ENCODE measurements at places on chromosomes 7 and 10.

- no peak for DNase-seq
Measured at GRCh38 chr7:142910481-142910880, 23.1 kb downstream of the TRPV5 start.

GRCh38 chr7:142880876-142881505, 4.6 kb downstream of the TRPV6 start:
- DNase-seq: peak; percentile 66

GRCh38 chr7:29040579-29040925, 82.4 kb upstream of the TRIL start:
- no peak for DNase-seq

DNA sequence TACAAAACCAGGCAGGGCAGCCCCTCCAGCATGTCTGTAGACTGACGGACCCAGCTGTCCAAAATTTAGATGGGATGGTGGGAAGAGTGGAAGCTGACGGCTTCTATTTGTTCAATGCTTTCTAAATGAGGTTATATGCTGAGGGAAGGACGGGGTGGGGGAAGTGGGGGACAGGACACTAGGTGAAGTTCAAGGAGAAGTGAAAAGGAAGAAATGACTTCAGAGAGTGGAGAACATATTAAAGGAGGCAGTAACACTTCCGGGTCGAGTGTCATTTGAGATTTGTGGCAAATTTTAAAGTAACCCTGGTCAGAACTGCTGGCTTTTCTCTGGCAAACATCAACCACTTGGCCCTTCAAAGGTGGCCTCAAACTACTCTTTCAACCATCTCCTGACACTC, 9.4 kb downstream of the PIP4K2A start:
- no peak for DNase-seq

DNA sequence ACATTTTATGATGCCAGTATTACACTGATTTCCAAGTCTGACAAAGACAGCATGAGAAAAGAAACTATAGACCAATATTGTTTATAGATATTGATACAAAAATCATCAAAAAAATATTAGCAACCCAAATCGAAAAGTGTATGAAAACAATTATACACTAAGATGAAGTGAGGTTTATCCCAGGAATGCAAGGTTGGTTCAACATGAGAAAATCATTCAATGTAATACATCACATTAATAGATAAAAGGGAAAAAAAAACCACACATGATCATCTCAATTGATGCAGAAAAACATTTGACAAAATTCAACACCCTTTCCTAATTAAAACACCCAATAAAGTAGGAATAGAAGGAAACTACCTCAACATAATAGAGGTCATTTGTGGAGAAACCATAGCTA, 153.9 kb downstream of the DNAJC1 start:
- DNase-seq: no peak

DNA sequence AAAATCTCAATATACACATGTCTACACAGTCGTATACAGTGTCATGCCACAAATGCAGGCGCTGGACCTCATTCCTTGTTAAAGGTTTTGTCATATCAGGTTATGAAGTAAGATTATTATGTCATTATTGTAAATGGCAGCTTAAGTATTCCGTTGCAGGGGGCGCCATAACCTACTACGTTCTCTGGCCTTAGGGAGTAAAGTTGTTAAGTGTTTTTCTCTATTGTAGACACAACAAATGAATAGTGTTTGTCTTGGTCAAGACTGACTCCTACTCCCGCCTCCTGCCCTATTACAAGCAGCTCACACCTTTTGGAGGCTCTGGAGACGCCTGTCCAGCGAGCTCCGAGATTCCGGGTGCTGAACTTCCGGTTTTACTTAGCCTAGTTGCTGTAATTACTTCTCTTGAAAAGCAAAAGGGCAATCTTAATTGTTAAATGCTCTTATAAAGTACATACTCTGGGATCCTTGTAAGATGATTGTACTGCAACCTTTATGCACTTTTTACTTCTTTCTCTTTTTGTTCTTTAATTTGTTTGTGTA, 994 bp downstream of the GATAD1 start:
- peak; percentile 75 for DNase-seq

DNA sequence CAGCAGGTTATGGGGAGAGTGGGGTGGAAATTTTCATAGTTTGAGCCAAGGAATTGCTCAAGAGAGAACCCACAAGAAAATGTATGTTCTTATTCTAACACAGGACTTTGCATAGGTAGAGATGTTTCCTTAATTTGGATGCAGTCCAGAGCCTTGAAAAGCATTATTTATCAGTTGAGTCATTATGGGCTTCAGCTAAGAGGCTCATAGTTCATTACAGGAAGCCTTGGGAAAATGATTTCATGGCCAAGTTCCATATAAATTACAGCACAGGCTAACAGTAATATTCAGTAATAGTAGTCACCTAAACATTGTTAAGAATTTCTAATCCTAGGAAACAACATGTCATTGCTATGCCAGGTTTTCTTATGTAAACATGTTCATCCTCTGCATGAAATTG, 131.1 kb upstream of the PTPRZ1 start:
- DNase-seq: no peak

DNA sequence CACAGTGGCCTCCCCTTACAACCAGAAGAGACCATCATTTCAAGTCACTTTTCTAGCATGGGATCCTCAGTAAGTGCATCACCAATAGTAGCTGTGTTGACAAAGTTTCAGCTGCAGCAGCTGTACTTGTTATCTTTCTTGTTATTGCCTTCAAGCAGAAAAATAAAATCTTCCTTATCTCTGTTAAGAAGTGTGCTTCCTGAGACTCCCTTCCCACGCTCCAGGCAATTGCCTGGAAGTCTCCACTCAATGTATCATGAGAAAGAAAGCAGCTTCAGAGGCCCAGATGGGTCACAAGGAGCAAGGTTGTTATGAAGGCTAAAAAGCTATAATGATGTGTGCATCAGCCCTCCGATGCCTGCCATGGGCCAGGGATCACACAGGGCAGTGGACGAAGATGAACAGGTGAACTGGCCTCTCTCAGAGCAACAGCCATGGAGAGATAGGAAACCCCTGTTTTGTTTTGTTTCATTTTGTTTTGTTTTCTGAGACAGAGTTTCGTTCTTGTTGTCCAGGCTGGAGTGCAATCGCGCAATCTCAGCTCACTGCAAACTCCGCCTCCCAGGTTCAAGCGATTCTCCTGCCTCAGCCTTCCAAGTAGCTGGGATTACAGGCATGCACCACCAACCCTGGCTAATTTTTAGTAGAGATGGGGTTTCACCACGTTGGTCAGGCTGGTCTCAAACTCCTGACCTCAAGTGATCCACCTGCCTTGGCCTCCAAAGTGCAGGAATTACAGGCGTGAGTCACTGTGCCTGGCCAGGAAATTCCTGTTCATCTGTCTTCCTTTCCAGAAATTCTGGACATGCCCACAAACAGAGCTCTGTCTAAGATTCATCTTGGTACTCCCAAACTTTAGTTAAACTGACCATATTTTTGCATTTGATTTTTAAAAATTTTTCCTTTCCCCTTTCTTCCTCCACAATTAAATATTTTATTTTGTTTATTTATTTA, 340.5 kb downstream of the TNS3 start:
- no peak for DNase-seq

GRCh38 chr10:50515420-50515819, 108.3 kb downstream of the SGMS1 start:
- no peak for DNase-seq

GRCh38 chr7:87445897-87446296, 29.6 kb downstream of the ABCB4 start:
- no peak for DNase-seq

DNA sequence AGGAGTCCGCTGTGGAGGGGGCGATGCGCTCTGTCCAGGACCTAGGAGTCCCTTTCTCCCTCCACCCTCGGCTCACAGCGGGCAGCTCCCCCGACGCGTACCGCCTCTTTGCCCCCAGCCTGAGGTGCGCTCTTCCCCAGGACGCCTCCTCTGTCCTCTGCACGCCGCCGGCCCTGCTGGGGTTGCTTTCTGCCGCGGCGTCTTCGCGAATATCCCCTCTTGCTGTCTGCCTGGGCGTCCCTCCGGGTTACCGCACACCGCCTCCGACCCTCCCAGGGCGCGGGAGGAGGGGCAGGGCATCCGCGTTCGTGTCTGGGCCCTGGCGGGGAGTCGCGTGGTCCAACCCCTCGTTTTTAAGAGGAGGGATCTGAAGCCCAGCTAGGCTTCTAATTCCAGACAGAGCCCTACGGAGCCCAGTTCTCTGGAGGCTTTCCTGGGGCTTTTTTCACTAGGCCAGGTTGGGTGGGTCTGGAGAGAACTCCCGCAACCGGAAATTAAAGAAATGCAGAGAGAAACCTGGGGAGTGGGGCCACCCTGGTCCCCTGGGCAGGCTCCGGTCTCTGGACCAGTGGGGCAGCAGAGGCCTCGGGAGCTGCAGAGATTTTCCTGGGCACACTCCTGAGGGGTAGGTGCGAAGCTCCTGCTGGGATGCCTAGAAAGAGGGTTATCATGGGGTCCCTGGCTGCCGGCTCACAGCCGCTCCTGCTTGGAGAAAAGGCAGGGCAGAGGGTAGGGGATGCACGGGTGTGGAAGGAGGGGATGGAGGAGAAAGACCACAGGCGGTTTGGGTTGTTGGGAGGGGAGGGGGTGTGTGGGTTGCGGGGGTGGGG, 166.9 kb downstream of the UBE2H start:
- no peak for DNase-seq

- DNase-seq: no peak
Measured at GRCh38 chr7:98722402-98722801, 105.3 kb downstream of the NPTX2 start.

- no peak for DNase-seq
Measured at GRCh38 chr7:12873571-12873970, 186.1 kb downstream of the ARL4A start.

DNA sequence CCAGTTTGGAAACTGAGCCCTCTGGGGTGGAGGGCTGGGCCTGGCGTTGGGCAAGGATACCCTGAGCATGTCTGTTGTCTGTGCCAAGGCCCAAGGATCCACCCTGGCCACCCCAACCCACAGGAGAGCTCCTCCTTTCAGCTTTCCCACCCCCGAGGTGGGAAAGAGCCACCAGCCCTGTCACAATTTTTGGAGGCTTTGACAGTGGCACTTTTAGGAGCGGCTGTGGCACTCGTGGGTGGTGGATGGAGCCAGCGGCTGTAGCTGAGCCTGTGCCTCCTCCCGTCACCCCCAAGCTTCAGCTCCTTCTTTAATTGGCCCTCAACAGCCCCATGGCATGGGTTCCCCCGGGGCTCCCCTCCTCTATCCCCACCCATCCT, 18.2 kb upstream of the ZNF862 start:
- DNase-seq: no peak

- no peak for DNase-seq
Measured at GRCh38 chr7:35353481-35353880, 99.6 kb upstream of the TBX20 start.

DNA sequence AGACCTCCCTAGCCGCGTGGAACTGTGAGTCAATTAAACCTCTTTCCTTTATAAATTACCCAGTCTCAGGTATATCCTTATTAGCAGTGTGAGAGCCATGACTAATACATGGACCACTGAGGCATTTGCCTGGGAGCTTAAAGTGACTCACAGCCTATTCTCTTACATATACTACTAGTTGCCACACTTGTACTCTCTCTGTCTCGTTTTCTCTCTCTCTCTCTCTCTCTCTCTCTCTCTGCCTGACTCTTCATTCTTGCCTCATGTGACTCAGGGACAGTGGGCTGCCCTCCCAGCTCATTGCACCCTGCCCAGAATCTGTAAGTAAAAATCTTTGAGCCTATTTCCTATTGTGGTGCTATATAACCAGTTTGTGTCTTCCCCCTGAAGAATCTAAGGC, 238.5 kb upstream of the MAGI2 start:
- no peak for DNase-seq

DNA sequence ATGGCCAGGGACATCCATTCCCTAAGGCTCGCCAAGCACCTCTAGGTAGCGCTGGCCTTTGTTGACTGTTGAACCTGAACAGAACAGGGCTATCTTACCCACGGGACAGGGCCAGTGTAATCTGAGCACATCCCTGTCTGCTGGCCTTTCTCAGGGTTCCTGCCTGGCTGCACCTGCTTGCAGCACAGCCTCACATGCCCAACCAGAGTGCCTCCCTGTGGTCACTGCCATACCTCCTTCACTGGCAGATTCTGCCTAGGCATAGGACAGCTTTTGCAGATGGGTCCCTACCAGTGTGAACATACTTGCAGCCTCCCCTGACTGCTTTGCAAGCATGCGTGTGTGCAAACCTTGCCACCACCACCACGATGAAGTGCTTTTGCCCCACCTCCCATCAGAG, 15.8 kb upstream of the LIPN start:
- no peak for DNase-seq

- no peak for DNase-seq
Measured at GRCh38 chr7:39069031-39069430, 91.3 kb downstream of the POU6F2 start.

DNA sequence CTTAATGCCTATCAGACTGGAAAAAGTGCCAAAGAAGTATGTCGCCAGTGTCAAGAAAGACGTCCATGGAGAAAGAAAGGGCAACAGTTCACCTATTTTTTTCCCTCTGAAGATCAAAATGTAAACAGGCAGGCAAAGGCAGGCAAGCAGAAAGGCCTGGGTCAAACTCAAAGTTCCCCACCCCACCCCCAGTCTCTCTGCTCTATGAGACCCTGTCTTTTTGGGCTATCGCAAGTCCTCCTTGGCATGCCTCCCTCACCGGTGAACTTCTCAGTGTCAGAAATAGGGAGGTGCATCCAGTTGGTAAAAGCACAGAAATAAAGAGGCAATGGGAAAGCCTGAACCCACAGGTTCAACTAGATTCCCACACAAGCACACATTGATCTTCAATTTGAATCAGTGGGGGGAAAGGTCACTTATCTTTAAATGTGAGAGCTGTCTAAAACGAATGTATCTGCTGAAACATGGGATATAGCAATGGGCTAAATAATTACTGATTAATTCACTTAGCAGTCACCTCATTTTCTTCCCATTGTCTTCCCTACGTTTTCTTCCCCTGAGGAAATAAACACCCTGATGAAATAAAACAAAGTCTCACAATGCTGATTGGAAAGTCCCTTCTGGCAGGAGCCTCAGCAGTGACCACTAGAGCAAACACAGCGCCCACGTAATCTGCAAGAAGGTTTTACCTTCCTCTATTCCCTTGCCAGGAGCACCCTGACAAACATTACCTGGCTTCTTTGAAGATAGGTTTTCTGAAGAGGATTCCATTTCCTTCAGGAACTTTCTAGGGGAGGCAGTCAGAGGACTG, 31.1 kb downstream of the JAZF1 start:
- no peak for DNase-seq

GRCh38 chr10:80473692-80474596, 19.8 kb downstream of the TSPAN14 start:
- no peak for DNase-seq

All from activated naive CD4-positive, alpha-beta T cell treated with anti-CD3 and anti-CD28 coated beads, Interleukin-2, amount 10 ng/mL, durations not matched to agents 7 days and 5 days (primary cell).